ENCODE measurements at places on chromosomes 12 and 14. TPM values are rescaled to one million over a fixed set of nuclear protein-coding genes. Genes with fewer than 3 reads are reported as not detected.
A peak's percentile ranks its signal among the peaks of the same experiment; 100 is the strongest.

- no peak for DNase-seq
These were observed 24.0 kb upstream of the IRF2BPL start for GRCh38 chr14:77052281-77053044.

GRCh38 chr12:116885491-116885890, 4.2 kb upstream of the HRK start:
- no peak for DNase-seq

DNA sequence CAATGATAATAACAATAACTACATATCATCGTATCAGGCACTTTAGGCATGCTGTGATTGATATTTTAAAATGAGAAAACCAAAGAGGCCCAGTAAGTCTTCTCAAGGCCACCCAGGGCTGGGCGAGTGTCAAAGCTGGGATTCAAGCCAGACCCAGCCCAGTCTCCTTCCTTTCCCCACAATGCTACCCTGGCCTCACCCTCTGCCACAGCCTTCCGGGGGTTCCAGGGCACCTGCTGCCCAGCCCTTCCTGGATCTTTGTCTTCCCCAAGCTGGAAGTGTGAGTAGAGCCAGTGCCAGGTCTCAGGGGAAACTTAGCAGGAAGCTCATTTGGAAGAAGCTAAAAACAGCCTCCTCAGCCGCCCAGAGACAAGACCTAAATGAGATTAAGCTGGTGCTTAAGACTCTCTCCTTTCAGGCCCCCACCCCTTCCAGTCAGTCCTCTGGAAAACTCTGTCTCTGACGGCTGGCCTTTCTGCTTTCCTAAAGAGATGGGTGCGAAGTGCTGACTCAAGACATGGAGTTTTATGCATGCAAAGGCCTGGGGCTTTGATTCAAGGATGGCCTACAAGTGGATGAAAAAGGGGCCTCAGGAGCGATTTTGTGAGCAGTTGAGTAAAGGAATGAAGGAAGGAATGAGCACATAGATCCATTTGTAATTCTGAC, 184.2 kb downstream of the KCNA5 start:
- DNase-seq: no peak

- DNase-seq: no peak
These were observed 24.1 kb upstream of the CNTN1 start for GRCh38 chr12:40668099-40668529.

GRCh38 chr14:68331426-68331825, 461.4 kb downstream of the ZFP36L1 start:
- no peak for DNase-seq

DNA sequence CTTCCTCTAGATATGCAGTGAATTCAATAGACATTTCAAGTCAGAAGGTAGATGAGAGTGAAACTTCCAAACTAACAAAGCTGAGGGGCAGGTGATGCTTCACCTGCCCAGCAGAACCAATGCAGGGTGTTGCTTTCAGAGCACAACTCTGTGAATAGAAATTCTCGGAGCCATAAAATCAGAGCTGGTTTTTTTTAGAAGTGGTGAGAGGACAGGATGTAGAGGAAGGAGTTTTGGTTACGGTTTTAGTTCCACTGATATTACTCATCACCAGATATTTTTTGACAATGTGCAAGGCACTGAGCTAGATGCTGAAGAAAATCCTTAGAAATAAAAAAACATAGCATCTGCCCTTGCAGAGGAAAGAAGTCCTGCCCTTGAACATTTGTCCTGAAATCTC, 62.2 kb downstream of the BMP4 start:
- no peak for DNase-seq

DNA sequence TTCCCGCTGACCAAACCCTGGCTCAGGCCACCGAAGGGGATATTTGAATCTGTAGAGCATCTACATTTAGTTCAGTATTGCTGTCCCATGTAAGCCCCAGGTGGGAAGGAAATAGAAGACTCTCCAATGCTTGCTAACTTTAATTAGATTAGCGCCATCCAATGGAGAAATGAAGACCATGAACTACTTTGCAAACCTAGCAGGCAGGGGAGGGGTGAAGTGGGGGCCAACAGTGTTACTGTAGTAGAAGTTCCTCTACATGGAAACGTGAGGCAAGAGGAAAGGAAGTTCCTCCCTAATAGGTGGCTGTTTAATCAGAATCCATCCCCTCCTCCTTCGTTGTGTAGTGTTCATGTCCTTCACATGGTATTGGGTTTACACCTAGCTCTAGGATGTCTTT, 9.3 kb upstream of the DENND5B start:
- no peak for DNase-seq

DNA sequence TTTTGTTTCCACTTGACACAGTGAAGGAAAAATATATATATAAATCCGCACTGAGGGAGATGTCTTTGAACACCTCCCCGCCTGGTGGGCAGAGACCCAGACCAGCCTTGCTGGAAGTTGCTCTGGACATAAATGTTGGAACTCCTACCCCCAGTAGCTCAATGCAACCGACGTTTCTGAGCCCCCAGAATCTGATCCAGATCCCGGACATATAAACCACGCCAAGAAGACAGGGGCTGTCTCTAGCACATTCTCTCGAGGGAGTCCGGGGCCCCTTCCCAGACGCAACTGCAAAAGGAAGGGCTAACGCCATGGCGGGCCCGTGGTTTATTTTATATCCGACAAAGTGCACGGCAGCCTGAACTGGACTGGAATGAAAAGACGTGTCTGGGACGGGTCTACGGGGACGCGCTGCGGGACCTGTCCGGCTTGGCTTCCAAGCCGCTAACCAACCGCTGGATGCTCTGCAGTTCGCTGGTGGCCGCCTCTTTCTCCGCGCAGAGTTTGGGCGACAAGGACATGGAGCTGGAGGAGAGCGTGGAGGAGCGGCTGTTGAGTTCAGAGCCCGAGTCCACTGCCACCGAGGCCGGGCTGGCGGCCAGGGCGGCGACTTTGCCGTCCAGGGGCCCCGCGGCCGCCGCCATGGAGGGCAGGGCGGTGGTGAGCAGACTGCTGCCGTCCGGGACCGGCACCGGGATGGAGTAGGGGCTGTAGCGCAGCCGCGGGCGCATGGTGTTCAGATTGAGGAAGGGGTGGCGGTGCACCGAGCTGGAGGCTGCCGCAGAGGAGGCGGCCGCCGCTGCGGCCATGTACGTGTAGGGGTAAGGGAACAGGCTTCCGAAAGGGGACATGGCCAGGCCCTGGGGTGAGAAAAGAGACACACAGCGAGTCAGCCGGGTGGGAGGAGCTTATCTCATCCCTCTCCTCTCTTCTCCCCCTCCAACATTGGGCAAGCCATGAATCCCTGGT, 12.2 kb downstream of the TBX3 start:
- DNase-seq: no peak

GRCh38 chr12:120091371-120092090, 25.0 kb downstream of the RAB35 start:
- no peak for DNase-seq

- no peak for DNase-seq
These were observed 1.8 kb downstream of the CPNE8 start for GRCh38 chr12:38903596-38903995.

Gene TSPAN9
- 114 TPM for total RNA-seq

Gene LHX5
- not detected for total RNA-seq

DNA sequence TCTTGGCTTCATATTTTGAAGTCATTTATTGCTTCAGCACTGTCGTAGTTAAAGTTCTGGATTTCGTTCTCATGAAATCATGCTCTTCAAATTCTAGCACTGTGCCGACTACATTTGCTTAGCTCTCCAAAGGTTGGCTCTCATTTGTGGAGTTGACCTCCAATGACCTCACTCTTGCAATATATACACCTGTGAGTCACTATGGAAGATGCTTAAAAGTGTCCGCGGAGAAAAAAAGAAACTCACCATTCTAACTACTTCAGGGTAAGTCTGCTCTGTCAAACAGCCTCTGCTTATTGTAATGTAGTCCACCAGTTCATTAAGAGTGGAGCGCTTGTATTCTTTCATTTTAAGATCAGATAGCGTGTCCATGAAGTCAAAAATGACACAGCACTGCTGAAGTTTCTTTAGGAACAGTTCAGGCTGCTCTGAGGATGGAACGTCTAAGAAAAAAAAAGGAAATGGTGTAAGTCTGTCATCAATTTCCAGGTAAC, 89.7 kb downstream of the PPP2R5E start:
- no peak for DNase-seq

Gene KRT73
- total RNA-seq: not detected

GRCh38 chr12:121724925-121725324, 12.4 kb downstream of the TMEM120B start:
- no peak for DNase-seq

GRCh38 chr12:28681980-28682379, 467.1 kb upstream of the FAR2 start:
- no peak for DNase-seq

GRCh38 chr14:50254248-50254647, 22.9 kb upstream of the SOS2 start:
- DNase-seq: no peak

DNA sequence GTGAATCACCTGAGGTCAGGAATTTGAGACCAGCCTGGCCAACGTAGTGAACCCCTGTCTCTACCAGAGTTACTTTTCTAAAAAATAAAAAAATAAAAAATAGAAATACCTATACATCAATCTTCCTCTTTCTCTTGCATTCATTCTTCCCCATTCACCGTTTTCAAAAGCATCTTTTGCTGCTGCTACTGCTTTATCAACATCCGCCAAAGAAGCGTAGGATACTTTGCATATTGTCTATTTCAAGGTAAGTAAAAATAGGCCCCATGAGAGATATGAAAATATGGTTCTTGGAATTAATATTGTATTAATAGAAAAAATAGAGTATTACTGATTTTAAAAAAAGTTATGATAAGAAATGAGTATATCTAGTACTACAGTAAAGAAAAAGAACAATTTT, 32.3 kb downstream of the ALDH1L2 start:
- DNase-seq: no peak

DNA sequence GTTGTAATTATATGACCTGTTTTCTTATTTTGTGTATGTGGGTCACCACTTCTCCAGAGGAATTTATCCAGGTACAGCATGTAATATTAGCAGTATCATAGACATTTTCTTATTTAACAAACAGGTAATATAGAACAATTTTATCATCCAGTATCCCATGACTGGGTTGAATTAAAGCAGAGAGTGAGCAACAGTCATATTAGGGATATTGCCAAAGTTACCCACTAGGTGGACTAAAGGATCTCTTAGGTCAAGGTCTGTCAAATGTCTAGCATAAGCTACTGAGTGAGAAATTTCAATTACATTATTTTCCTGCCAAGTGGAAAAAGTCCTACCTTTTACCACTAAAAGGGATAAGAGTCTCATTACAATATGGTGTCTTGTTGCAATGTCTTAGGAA, 62.1 kb upstream of the TRIM9 start:
- no peak for DNase-seq

GRCh38 chr12:7731486-7731885, 15.7 kb downstream of the CLEC4C start:
- DNase-seq: no peak

GRCh38 chr14:69012256-69012953, 33.3 kb upstream of the ACTN1 start:
- DNase-seq: no peak

Gene CMA1
- not detected for total RNA-seq

- DNase-seq: peak; percentile 53
These were observed 90.0 kb downstream of the SINHCAF start for GRCh38 chr12:31235868-31236395.

GRCh38 chr14:58946431-58946830, 242.0 kb upstream of the DAAM1 start:
- no peak for DNase-seq

GRCh38 chr12:26627335-26627734, 205.7 kb downstream of the ITPR2 start:
- DNase-seq: no peak

DNA sequence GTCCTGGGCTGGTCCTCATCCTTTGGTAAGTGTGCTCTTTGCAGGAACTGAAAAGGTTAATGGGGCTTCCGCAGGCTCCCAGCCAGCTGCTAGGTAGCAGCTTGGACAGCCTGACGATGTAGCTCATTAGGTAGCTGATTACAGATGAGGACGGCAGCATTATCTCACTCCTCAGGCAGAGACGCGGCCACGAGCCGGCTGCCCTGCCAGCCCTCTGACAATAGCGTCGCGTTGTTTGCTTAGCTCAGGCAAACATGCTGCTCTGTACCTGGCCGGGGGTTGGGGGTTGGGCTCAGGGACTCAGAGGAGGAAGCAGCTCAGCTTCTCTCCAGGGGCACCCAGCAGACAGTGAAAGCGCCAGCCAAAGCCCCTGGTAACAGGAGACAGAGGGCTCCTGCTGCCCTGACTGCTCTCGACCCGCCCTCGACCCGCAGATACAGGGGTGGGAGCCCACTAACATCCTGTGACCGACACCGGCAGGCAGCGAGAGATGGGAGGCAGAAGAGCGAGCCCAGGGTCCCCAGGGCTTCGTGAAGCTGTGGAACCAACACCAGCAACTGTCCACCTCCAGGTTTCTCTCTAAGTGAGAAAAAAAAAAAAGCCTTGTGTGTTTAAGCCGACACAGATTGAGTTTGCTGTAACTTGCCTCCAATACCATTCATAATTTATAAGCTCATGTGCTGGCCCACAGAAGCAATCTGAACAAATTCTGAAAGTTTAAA, 53.4 kb upstream of the DLK1 start:
- no peak for DNase-seq

- no peak for DNase-seq
These were observed 335.1 kb upstream of the OR4E1 start for GRCh38 chr14:22008766-22009165.

GRCh38 chr14:24312736-24313507, 1.6 kb downstream of the LTB4R start:
- no peak for DNase-seq

GRCh38 chr14:63241096-63241495, 36.9 kb downstream of the RHOJ start:
- DNase-seq: no peak

GRCh38 chr14:99150236-99150635, 121.8 kb downstream of the BCL11B start:
- peak; percentile 23 for DNase-seq

DNA sequence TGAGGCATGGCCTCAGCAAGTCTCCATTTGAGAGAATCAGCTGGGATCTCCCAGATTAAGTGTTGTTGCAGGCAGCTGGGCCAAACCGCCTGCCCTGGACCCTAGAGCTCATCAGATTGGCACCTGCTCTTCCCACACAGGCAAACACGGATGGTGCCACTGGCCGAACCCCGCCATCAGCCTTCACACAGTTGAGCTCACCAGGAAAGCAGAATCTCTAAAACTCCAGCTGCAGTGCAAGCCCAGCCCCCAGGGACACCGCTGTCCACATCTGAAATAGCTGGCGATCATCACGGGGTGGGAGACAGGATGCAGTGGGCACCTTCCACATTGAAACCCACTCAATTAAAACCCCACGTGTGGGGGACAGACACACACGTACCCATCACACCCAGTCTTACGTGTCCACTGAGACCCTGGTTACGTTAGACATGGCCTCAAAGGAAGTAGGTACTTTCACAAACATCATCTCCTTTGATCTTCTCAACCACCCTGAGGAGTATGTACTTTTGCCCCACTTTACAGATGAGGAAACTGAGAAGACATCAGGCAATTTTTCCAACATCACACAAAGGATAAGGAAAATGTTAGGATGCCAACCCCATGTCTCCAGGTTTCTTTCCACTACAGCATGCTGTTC, 88.8 kb downstream of the SINHCAF start:
- peak; percentile 49 for DNase-seq

GRCh38 chr12:31599053-31599452, 8.1 kb upstream of the DENND5B start:
- no peak for DNase-seq

- no peak for DNase-seq
These were observed 256.9 kb downstream of the ATXN7L3B start for GRCh38 chr12:74794522-74794921.

Gene PLXNC1
- total RNA-seq: 1.1 TPM

Gene NEUROD4
- not detected for total RNA-seq

GRCh38 chr12:10389904-10390303, at the start of gene KLRK1:
TSS of gene KLRK1 (minus strand) at chr12:10390041. CDS start at chr12:10388810, 1,231 bp downstream.
- DNase-seq: no peak

All from osteocyte (in vitro differentiated cells).